ENCODE measurements at places on chromosomes 4 and X.

DNA sequence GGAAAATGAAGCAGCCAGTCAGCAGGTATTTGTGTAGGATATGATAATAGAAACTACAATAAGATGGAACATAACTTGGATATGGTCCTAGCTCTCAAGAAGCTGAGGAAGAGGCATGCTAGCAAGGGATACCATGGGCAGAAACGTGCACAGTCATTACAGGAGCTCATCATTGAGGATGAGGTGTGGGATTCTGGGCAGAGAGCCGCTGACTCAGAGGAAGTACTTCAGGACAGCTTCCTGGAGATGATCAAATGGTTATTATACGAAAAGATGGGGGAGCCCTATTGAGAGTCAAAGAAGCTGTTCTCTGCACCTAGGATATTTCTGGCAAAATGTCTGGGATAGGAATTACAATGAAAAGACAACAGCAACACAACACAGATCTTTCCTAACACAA, 116.0 kb upstream of the PDE5A start:
- DNase-seq, result no peak

GRCh38 chr4:24321131-24321530, 263.2 kb downstream of the DHX15 start:
- DNase-seq, result no peak

DNA sequence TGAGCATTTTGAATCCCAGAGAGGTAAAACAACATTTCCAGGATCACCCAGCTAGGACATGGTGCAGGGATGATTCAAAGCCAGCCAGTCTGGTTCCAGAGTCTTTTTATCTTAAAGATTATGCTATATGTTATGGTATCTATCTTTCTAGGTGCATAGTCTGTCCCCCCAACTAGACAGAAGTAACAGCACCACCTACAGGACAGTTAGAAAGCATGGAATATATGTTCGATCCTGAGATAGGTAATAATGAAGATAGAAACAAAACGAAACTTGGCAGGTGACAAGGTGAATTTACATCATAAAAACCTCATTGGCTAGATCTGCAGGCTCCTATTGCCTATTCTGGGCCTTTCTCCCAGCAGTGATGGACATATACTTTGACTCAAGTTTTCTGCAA, 723.2 kb downstream of the SMARCA1 start:
- no peak for DNase-seq

GRCh38 chrX:11239230-11239629, 54.0 kb upstream of the AMELX start:
- no peak for DNase-seq

GRCh38 chrX:118971552-118971951, 2.9 kb upstream of the LONRF3 start:
- DNase-seq, result no peak

GRCh38 chr4:86099348-86099747, 260.5 kb downstream of the MAPK10 start:
- DNase-seq, result no peak

- DNase-seq, result no peak
Measured at GRCh38 chrX:48306175-48306574, 50.3 kb downstream of the SSX3 start.

DNA sequence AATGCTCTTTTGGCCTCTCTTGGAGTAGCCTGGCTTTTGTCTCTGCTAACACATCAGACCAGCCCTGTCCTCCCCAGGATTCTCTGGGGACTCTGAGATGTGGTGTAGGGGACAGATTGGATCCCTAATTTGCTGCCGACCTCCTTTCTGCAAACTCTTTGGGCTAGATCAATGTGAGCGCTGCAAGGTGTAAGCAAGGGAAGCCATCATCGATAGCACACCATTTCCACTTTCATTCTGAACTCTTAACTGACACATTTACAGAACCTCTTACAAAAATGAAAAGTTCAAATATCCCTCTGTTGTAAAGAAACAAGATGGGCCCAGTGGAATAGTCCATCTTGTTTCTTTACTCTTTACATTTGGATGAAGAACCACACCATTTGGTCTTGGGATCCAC, 46.6 kb downstream of the PGRMC2 start:
- no peak for DNase-seq

DNA sequence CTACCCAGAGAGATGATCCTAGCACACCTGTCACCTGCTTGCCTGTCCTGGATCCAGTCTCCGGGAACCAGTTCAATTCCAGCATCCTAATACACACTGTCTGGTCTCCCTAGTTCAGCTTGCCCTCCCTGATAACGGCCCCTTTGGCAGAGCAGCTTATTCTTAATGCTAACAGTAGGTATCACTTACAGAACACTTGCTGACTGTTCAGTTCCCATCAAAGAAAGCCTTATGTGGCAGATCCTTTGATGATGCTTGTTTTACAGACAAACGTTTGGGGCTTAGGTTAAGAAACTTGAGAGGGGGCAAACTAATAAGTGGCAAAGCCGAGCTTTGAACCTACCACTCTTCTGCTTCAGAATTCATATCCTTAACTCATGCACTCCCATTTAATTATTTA, 890 bp downstream of the RASSF6 start:
- DNase-seq, result no peak

DNA sequence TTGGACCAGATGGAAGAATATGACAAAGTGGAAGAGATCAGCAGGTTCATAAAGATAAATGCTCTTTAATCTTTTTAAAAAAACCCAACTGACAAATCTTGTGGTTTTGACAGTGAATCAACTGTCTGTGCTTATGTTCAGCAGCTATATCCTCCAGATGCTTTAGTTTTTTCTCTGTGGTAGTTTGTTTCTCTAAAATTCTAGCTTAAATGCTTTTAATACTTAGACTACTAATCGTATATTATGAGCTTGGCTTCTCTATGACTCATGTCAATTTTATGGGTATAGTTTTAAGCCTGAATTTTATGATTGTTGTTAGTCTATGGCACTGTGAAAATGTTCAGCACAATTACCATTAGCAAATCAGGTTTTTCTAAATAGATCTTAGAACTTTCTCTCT, 12.9 kb downstream of the HHIP start:
- no peak for DNase-seq

DNA sequence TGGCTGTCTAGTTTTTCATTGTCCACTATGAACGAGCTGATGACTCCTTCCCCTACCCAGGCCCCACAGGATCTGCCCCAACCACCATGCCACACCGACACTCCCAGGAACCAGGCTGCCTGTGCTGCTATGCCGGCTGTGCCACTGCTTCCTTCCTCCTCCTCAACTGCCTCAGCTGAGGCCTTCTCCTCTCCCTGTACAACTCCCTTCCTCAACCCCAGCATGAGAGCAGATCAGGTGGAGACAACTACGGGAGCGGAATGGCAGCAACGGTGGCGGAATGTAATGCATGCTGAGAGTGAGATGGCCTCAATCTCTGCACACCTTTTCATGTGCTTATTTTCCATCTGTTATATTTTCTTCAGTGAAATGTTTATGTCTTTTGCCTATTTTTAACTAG, 76.3 kb upstream of the ASB12 start:
- DNase-seq, result no peak

DNA sequence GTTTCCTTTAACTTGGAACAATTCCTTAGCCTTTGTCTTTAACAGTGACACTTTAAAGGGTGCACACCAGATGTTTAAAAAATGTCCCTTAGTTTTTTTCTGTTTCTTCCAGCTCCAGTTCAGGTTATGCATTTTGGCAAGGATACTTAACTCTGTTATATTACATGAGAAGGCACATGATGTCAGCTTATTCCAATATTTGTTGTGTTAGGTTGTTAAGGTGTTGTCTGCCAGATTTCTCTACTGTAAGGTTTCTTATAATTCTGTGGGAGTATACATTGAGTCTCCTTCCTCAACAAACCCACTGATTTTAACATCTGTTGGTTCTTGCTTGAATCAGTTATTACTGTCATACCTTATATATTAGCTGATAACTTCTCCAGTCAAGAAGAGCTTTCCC, 33.3 kb downstream of the REST start:
- no peak for DNase-seq

GRCh38 chr4:72186714-72187113, 154.9 kb downstream of the NPFFR2 start:
- DNase-seq, result no peak

GRCh38 chr4:20273793-20274192, 22.1 kb downstream of the SLIT2 start:
- DNase-seq, result no peak

GRCh38 chr4:106268786-106269185, 47.2 kb downstream of the TBCK start:
- no peak for DNase-seq

- DNase-seq, result no peak
Measured at GRCh38 chr4:173189117-173189693, 20.6 kb downstream of the GALNT7 start.

DNA sequence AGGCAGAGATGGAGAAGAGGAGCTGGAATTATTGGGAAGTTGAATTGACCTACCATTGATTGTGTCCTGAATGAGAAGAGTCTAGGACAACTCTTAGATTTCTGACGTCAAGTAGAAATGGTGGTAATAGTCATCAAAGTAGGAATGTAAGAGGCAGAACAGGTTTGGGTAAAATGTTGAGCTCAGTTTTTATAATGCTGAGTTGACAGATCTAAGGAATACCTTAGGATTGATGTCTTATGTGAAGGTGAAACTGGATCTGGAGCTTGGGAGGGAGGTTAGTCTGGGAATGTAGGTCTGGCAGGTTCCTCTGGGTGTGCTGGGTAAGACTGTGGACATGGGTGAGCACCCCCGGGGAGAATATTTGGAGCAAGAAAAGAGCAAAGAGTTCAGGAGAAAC, 31.9 kb downstream of the JADE1 start:
- DNase-seq, result no peak

DNA sequence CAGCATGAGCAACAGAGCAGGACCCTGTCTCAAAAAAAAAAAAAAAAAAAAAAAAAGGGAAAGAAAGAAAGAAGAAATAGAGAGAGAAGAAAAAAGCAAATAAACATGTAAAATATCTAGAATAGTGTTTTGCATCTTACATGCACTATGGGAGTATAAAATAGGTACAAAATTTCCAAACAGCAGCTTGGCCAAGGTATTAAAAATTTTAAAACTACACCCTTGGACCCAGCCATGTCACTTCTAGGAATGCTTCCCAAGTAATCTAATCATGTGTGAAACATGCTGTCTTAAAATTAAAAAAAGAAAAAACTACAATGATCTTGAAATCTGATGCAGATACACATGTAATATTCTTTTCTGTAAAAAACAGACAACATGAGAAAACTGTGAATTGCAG, 21.6 kb downstream of the IRF2 start:
- no peak for DNase-seq

DNA sequence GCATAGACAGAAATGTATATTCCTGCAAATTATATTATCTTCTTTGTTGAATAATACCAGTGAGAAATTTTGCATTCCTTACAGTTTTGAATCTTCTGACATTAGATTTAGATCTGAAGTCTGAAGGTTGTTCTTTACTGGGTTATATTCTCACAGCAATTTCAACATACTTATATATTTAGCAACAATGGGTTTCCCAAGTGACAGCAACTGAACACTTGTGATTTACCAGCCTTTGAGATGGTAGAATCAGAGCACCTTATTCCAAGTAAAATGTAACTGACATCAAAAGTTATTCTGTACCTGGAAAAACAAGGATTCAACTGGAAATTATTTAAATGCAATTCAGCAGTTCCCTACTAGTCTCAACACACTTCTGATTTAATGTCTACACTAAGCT, 66.0 kb downstream of the RELL1 start:
- DNase-seq, result no peak

DNA sequence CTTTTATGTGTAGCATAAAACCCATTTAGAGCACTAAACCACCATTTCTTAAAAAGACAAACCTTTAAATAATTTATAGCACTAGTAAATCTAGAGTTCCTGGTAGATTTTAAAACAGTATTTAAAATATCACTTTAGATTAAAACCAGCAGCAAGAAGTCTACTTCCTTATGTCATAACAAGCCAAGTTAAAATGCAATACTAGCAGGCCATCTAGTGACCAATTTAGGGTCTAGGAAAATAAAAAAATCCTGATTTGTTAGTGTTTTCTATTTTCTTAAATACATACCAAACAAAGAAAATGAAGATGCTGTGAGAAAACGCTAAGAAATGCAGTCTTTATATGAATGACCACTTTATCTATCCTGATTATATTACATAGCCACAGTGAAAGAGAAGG, 53.9 kb downstream of the PAPSS1 start:
- DNase-seq, result no peak

DNA sequence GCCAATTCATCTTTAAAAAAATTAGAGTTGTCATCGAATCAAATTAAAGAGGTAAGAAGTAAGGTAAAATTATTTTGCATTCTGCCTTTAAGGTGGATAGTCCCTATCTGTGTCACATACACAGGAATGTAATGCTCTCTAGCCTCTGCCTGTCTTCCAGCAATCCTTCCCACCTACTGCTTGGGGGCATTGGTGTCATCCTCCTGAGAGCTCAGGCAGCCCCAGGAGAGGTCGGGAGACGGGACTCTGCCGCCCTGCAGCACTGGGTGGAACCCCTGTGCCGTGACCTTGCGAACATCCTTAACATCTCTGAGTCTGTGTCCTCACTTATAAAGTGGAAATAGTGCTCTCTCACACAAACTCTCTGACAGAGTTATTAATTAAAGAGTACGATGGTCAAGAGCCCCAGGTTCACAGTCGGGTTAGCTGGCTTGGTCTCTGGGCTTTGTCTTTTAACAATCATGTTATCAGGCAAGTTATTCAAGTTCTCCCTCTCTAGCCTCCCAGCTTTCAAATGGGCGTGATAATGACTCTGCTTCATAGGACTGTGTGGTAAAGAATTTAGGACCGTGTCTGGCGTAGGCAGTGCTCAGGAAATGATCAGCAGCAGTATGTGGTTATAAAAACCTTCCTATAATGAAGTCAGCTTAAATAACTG, 10.2 kb downstream of the TLR3 start:
- DNase-seq, result no peak

- DNase-seq, result no peak
Measured at GRCh38 chr4:158094413-158095134, 78.3 kb downstream of the GASK1B start.

All from T follicular helper cell (primary cell).